ENCODE measurements at places on chromosomes 5 and 9.

DNA sequence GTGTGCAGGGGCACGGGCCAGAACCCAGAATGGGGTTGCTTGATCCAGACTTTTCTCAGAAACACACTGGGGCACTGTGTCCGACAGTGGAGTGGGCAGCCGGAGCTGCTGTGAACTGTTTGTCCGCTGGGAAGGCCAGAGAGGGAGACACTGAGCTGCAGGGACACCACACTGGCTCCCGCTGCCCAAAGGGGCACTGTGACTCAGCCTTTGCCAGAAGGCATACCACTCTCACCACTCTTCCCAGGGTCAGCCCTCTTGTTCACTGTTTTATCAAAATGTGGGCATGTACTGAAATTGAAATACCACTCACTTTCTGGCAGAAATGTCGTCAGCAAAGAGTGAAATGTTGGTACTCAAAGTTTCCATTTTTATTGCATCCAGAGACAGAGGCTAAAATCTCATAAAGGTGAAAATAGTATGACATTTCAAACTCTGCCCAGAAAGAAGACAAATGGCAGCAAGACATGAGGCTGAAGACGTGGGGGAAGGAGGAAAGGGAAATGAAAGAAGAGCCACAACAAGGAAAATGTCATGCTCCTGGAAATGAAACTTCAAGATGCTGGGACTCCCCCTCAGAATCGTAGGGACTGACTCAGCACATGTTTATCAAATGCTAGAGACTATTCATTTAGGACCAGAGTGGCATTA, 4.5 kb upstream of the IL7R start:
- DNase-seq = peak; percentile 54

DNA sequence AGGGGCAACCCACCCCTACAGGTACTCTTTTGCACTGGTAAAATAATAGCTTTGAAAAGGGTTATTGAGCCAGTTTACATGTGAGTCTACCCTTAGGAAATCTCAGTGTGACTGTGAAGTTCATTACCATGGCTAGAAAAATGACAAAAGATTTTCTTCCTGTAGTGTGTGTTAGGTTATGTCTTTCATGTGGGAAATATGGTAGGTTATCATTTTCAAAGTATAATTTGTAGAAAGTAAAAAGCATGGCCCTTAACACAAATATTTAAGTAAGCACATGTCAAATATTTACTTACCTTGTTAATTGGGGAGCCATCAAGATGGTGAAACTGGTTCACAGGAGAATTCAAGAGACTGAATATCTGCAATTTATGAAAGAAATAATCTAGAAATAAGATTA, 37.3 kb upstream of the PLPP1 start:
- DNase-seq = no peak

- no peak for DNase-seq
These were observed 24.5 kb downstream of the CAVIN4 start for GRCh38 chr9:100602342-100602801.

GRCh38 chr5:43555895-43556606, 826 bp downstream of the PAIP1 start:
- peak; percentile 34 for DNase-seq

DNA sequence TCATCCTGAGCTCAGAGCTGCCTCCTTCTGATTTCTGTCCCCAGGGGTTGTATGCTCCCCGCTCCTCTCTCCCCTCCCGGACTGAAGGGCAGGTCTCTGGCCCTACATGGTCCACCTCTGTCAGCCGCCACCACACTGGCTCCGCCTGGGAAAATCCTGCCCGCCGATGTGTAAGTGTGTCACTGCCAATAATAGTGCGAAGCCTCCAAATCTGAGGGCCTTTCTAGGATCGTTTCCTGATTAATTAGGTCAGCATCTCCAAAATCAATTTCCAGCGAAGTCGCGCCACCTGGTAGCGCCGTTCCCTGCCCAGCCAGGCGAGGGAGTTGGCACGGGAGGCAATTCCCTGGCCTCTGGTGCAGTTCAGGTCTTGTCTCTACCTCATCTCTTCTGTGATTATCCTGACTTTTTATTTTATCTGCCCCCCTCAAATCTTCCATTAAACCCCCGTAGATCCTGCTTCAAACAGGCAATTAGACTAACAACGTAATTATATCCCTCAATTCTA, 73.5 kb downstream of the ZNF618 start:
- no peak for DNase-seq

DNA sequence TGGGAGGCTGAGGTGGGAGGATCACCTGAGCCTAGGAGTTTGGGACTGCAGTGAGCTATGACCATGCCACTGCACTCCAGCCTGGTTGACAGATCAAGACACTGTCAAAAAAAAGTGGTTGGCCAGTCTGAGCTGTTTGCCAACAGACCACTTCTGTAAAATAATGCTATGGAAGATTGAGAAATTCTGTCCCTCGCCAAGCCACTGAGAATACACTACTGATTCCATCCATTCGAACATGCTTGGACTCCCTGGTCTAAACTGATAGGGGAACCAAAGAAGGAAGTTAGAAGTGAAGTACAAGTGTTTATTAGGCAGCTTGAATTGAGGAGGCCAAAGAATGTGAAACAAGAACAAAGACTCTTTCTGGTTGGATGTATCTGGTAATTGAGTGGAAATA, 27.2 kb downstream of the ENC1 start:
- DNase-seq = no peak

DNA sequence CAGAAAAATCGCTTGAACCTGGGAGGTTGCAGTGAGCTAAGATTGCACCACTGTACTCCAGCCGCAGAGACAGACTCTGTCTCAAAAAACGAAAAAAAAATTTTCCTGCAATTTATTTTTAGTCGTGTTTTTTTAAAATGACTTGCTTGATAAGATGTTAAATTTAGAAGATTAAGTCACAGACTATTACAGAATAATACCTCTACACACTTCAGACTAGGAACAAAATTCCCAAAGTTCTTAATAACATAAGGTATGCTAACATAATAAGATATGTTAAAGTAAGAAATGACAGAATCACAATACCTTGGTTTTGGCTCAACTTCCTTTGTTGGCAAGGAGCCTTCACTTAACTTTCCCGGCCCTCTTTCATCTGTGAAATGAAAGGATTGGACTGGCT, 59.5 kb upstream of the NPR3 start:
- DNase-seq = no peak

DNA sequence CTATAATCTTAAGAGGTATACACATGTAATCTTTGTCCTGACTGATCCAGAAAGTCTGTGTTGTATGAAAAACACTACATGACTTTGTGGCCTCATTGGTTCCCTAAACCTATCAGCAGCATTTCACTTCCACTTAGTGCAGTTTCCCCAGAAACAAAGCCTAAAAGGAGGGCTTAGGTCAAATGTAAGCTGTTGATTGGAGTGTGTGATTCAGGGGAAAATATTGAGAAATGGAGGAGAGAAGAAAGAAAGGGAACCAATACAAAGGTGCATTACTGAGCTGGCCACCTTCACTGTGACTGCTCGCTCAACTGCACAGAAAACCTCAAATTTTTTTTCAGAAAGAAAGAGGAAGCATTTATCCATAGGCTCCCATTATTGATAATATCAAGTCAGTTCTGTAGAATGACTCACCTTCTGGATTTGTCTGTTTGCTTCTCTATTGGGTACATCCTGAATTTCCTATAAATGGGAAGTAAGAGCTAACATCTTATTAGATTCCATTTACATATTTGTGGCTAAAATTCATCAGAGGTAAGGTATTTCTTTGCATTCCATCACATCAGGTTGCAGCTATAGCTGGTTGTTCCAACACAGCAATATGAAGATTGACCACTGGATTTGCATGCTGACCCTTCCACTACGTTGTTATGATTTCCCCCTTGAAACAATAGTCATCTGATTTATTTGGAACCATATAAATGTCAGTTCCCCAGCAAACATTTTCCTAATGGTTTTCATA, 10.3 kb upstream of the FST start:
- no peak for DNase-seq

- no peak for DNase-seq
These were observed 76.9 kb upstream of the SPATA31D4 start for GRCh38 chr9:81851340-81851739.

GRCh38 chr5:115414406-115415142, 118.1 kb upstream of the CCDC112 start:
- DNase-seq = no peak

DNA sequence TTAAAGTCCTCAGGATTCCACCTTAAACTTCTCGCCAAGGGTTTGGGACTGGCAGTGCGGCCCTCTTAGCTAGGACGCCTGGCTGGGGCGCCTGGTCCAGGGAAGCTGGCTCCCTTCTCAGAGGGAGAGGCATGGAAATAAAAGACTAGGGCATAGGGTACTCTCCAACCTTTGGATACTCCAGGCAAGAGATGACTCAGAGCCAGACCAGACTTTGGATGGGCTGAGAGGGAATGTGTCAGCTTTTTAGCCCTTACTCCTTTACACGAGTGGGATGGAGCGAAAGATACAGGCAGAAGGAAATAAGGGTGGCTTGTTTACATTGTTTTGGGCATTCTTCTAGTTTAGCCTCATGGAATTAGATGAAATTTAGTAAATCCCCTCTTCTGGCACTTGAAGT, 48.2 kb downstream of the IL31RA start:
- DNase-seq = no peak

- no peak for DNase-seq
These were observed 33.8 kb downstream of the MRPL36 start for GRCh38 chr5:1765880-1766235.

DNA sequence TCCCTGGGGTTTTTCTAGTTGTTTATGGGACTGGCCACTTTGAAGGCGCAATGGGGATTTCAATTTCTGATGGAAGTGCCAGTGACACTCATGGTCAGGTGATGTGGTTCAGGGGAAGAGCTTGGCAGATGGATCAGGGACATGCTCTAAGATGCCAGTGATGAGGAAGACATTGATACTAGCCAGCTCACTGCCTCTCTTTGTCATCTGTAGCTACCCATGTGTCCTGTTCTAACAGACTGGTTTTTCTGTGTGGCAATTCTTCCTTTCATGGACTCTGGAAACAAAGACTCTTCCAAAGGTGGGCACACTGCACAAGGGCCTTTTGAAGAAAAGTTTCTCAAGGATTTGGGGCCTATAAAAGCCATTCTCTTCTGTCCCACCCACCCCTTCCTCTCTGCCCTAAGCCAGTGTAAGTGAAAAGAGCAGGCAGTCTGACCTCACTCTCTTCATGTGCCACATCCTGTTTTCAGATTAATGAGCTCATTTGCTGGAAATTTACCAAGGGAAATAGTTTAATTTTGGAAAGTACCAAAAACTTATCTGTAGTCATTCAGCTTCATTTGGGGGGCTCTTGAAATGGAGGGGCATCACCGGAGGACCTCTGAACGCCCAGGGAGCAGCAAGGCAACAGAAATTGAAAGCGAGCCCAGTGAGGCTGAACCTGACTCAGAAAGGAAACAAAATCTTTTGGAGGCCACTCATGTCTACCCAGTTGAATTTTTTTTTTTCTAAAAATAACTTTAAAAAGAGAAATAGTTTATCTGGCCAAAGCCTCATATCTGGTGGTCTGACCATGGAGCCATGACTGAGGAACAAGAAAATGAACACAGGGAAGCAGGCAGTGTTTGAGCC, 4.9 kb upstream of the TRAF1 start:
- no peak for DNase-seq

- no peak for DNase-seq
These were observed 53.8 kb upstream of the EDIL3 start for GRCh38 chr5:84438456-84438855.

- DNase-seq = no peak
These were observed 162.7 kb upstream of the NR3C1 start for GRCh38 chr5:143566139-143566538.

- DNase-seq = peak; percentile 50
These were observed 833 bp downstream of the GAS1 start for GRCh38 chr9:86946201-86947145.

DNA sequence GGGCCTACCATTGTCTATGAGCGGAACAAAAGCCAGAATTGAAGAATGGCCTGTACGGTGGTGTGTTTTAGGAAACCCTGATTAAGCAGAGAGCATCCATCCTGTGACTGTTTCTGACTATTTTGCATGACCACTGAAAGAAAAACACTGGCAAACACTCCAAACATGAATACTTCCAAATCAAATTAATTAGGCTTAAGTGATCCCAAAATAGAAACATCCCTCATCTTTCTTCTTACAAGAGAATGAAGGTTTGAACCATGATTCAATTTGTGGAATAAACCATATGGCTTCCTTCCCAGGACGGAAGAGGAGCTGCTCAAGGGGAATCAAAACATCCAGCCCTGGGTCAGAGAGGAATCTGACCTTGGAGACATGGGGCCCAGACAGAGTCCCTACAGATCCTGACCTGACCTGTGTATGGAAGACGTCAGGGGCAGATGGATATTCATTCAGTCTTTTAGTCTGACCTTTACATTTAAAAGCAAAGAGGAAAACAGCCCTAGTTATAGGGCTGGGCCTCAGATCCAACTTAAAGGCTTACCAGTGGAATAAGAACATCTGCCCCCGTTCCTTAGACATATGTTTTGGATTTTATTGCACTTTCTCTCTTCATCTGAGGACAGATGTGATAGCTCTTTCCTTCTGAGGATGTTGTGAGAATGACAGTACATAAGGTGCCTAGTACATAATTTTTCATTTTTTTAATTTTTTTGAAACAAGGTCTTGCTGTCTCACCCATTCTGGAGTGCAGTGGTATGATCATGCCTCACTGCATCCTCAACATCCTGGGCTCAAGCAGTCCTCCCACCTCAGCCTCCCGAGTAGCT, 17.6 kb upstream of the RECK start:
- DNase-seq = no peak

- no peak for DNase-seq
These were observed at the start of gene IL6ST for GRCh38 chr5:55994495-55994997. Gene IL6ST (minus strand): TSS chr5:55994963. CDS start chr5:55976278, 18,685 bp downstream.

DNA sequence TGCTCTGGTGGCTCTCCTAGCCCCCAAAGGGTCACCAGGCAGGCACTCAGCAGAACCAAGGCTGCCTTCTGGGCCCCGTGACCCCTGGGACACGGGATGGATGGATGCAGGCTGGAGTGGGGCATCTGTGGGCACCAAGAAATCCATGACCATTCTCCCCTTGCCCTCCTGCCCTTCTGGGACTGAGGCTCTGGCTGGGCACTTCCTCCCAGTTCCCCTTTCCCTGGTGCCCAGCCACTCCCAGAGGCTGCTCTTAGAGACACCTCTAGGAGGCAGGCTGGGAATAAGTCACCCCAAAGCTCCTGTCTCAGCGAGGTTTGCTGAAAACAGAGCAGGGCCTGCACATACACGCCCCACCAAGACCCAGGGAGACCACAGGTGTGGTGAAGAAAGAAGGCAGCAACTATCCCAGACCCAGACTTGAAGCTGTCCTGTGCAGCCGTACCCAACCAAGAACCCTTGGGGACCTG, 943 bp downstream of the STING1 start:
- DNase-seq = no peak

- DNase-seq = no peak
These were observed 14.5 kb upstream of the OTULIN start for GRCh38 chr5:14650052-14650451.

- DNase-seq = no peak
These were observed 617.2 kb downstream of the PDE4D start for GRCh38 chr5:59276325-59276675.

GRCh38 chr9:131679261-131680020, 60.4 kb downstream of the RAPGEF1 start:
- no peak for DNase-seq

DNA sequence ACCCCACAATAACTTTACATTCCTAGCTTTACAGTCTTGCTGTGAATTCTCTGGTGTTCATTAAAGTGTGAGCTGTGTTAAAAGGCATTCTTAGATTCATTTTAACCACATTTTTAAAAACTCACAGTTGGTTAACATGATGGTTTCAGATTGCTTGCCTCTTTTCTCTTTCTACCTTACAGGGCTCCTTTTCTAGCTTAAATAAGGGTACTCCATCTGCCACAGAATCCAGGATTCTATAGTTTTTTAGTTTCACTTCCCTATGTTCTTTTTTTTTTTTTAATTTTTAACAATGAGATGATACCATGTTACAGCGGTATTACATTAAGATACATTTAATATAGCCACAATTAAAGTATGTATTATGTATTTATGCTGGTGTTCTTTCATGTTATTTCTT, 3.9 kb upstream of the FBXO4 start:
- DNase-seq = no peak
